Ecto neural progenitor cell (in vitro differentiated cells): ENCODE measurements at places on chromosomes 5 and 9.

GRCh38 chr5:180803181-180804128 is 849 bp upstream of the MGAT1 start:
- peak; percentile 81 for DNase-seq

GRCh38 chr9:14957109-14957508 is 46.9 kb upstream of the FREM1 start:
- DNase-seq: no peak

DNA sequence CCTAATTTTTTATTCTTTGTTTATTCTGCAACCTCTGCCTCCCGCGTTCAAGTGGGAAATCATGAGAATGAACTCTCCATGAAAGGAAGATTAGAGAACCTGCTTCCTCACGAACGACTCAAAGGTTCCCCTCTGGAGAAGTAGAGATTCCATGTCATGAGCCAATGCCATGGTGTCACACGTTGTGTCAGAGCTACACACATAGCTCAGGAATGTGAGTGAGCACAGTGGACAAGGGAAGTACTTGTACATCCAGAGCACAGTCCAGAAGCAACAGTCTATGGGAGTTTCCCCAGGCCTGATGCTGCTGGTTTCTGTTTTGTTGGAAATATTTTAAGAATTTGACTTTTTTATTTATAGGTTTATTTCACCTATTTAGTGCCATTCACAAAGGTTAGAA is 26.8 kb upstream of the PPP2CA start:
- no peak for DNase-seq

DNA sequence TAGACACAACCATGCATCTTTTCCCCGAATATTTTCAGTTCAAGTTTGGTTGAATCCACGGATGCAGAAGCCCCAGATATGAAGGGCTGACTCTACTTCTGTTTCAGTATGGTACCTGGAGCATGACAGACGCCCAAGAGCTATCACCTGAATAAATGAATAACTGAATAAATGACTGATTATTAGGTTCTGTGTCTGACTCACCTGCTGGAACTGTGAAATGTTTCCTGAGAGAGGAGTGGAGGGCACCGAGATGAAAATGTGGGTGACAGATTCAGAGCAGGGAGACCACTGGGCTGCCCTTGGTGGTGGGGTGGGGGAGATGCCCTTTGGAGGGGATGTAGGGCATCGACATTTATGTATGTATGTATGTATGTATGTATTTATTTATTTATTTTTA is 13.2 kb downstream of the FRMPD1 start:
- no peak for DNase-seq

- DNase-seq: no peak
Observed at GRCh38 chr9:98428454-98428853, 173.0 kb upstream of the TBC1D2 start.

- DNase-seq: no peak
Observed at GRCh38 chr5:113804264-113804663, 290.8 kb downstream of the YTHDC2 start.

DNA sequence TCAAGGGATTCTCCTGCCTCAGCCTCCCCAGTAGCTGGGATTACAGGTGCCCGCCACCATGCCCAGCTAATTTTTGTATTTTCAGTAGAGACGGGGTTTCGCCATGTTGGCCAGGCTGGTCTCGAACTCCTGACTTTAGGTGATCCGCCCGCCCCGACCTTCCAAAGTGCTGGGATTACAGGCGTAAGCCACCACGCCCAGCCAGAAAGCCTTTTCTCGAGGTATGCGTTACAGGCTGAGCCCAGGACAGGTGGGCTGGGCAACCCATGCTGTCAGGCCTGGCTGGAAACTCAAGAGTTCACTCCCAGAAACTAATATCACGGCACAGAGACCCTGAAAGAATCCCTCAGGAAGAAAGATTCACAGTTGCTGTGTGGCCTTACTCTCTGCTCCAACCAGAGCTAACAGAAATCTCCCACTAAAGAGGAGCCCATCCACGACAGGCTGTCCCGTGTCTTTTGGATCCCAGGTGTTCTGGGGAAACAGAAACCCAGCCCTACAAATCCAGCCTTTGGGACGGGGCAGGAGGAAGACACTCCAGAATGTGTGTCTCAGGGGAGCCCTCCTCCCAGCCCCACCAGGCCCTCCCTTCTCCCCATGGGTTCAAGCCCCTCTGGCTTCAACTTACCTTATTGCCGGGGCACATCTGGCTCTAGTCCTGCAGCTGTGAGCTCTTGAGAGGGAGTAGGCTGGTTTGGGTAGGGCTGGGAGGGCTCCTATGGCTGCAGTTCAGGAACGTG is 400 bp downstream of the TIFAB start:
- no peak for DNase-seq

- DNase-seq: no peak
Observed at GRCh38 chr5:100787648-100788047, 115.4 kb downstream of the ST8SIA4 start.

GRCh38 chr5:73587923-73588322 is 22.4 kb downstream of the UTP15 start:
- no peak for DNase-seq

GRCh38 chr9:113502427-113503034 is 39.0 kb downstream of the RGS3 start:
- no peak for DNase-seq

- peak; percentile 90 for DNase-seq
Observed at GRCh38 chr5:154478224-154478565, at the start of gene HAND1. TSS of gene HAND1 (minus strand) at chr5:154478227. CDS start at chr5:154478008, 219 bp downstream.

DNA sequence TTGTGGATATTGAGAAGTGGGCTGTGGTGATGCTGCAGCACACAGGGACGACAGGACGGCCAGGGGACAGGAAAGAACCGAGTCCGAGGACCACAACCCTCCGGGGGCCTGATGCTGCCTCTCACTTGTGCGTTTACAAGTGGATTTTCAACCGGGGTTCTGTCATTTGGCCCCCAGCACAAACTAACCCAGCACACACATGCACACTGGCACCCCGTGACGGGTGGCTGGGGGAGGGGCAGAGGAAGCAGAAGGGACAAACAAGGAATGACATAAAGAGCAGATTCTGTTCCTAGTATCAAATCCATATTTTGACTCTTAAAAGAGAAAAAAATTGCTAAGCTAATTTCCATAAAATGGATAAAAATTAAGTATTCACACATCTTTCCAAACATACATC is 18.3 kb upstream of the ZFYVE16 start:
- no peak for DNase-seq

DNA sequence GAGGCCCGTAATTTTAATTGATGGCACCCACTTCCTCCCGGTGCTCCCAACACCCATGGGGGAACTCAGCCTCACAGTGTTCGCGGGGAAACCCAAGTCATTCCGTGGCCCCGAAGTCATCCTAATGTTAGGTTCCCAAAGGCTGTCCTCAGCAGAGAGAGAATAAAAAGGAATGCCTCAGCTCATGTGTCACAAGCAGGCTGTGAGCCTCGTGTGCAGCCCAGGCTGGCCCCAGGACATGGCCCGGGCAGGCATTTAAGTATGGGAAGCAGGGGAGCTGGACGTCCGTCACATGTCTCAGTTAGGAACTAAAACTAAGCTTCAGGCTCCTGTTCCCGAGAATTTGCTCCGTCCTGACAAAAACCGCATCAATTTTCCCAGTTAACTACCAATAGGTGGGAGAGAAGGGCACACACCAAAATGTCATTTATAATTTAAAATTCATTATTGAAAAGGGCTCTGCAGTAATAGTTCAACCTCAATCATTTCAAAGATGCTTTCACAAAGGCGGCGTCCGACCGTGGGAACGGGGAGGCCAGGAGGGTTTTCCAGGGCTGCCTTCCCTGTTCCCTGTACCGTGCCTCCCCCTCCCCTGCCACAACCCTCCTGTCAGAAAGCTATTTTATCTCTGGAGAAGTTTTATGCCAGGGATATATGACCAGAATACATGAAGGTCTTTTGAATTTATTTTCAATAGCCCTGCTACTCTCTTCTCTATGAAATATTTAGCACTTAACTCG is 137.3 kb downstream of the FSTL4 start:
- no peak for DNase-seq

DNA sequence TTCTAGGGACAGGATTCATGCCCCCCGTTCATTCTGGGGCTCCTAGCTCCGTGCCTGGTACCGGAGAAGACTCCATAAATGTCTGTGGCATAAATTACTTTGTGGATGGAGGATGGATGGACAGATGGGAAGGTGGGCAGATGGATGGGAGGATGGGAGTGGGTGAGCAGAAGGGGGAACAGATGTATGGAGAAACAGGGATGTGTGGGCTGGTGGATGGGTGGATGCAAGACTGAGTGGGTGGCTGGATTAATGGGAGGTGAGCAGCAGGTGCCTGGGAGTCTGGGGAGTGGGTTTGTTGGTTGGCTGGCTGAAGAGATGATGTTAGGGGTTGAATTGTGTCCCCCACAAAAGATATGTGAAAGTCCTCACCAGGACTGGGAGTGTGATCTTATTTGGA is 43.5 kb downstream of the SARDH start:
- DNase-seq: no peak

- DNase-seq: no peak
Observed at GRCh38 chr9:13974891-13975290, 339.1 kb downstream of the NFIB start.

- no peak for DNase-seq
Observed at GRCh38 chr5:1401536-1402138, 43.6 kb downstream of the SLC6A3 start.

DNA sequence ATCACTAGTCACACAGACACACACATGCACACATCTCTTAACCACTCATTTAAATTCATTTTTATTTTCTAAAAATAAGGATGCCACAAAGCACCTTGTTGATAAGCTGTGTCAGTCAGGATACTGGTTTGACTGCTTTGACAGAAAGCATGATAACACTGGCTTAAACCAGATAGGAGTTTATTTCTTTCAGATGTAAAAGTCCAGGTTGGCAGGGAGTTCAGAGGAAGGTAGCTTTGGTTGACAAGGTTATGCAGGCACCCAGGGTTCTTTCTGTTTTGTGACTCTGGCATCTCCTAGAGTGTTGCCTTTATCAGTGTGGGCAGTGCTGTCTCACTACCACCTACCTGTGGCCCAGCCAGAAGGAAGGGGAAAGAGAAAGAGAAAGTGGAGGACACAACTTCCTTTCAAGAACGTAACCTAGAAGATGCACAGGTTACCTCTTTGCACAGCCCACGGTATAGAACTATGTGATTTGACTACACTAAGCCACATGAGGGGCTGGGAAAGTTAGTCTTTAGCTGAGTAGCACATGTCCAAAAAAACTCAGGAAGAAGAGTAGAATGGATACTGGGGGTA is 334.7 kb downstream of the OSTF1 start:
- DNase-seq: no peak

GRCh38 chr5:149273237-149273636 is 1.6 kb downstream of the AFAP1L1 start:
- DNase-seq: no peak

- no peak for DNase-seq
Observed at GRCh38 chr9:19271081-19271480, 40.6 kb downstream of the DENND4C start.

- DNase-seq: no peak
Observed at GRCh38 chr5:88979244-88979643, 96.3 kb upstream of the MEF2C start.

- no peak for DNase-seq
Observed at GRCh38 chr5:151581347-151581746, 9.8 kb downstream of the FAT2 start.

DNA sequence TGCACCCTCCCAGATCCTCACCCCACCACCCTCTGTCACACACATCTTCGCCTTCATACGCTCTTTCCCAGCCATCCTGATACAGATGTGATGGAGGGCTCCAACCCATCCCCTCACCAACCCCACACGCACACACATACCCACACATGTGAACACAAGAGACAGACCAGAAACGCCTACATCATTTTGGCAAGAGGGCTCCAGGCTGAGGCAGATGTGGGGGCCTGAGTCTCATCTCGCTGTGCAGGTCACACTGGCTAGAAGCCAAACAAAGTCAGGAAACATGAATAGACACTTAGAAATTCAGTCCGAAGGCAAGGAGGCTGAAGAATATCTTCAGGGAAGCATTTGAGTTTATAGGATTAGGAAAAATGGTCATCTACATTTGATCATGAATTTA is 6.2 kb downstream of the PRDM12 start:
- no peak for DNase-seq

DNA sequence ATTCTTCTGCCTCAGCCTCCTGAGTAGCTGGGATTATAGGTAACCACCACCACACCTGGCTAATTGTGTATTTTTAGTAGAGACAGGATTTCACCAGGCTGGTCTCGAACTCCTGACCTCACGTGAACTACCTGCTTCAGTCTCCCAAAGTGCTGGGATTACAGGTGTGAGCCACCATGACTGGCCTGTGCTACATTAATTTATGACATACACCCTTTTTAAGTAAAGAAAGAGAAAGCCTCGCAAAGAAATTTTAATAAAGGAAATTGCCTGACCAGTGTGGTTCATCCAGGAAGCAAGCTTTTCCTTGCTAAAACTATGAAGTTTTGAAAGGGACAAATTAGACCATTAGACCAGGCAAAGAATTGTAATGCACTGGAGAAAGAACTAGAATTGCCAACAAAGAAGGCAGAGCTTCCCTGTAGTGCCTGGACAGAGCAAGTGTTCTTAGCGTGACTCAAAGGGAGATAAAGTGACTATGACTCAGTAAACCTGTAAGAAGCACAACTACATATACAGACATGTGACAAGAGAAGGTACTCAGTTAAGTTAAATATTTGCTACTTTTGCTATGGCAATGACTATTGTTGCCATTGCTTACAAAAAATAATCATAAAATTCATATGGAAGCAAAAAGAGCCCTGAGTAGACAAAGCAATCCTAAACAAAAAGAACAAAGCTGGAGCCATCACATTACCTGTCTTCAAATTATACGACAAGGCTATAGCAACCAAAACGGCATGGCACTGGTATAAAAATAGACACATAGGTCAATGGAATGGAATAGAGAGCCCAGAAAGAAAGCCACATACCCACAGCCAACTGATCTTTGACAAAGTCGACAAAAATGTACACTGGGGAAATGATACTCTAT is 54.6 kb downstream of the FYB1 start:
- no peak for DNase-seq

DNA sequence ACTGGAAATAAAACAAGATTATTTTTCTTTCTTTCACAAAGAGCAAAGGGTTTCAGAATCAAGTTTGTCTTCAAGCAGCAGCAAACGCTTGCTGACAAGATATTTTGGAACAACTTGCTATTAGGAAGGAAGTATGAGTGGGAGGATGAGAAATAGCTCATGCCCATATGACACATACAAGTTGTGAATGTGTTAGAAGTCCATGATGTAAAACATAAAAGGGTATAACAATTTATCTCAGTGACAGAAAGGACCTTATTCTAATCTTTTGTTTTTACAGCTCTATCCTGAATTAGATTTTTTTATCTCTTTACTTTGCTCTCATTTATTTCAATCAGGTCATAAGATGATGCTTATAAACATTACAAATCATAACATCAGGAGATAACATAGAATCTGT is 516.6 kb upstream of the MEF2C start:
- DNase-seq: no peak

- no peak for DNase-seq
Observed at GRCh38 chr9:111190347-111190746, 139.7 kb downstream of the OR2K2 start.
